T-helper 17 cell (primary cell): ENCODE measurements at places on chromosomes 11 and 22. TPM values are rescaled to one million over a fixed set of nuclear protein-coding genes. Genes with fewer than 3 reads are reported as not detected.

DNA sequence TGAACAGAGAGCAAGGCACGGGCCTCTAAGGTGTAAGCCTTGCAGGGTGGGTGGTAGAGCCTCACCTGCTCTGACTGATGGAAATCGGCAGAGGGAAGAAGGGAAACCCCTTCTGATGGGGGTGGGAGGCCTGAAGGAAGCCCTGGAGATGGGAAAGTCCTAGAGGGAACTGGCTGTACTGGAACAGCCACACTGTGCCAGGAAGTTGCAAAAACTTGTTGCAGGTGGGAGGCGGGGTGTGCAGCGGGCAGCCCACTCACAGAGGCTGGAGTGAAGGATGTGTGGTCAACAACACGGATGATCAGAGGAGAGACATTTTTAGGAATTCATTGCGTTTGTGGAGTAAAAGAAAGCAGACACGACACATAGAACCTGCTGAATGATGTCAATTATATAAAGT is 91.3 kb downstream of the ZC3H12C start:
- DNase-seq, result no peak

The FAM181B gene
- total RNA-seq, result not detected

DNA sequence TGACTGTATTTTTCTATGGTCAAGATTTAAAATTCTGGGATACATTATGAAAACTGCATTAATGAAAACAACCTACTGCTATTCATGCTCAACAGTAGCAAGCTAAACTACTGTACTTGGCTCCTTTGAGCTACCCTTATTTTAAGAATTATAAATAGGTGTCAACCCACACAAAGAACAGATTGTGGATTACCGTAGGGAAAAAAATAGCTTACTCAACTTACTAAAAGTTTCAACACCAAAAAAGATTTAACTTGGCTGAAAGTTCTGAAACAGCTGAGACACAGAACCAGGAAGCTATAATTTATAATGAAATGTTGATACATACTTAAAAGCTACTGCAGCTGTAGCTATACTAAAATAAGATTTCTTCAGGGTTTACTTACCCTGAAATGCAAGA is 10.1 kb downstream of the LIN7C start:
- DNase-seq, result no peak

The ALDH3B2 gene
- total RNA-seq, result not detected

- DNase-seq, result no peak
Measured at GRCh38 chr22:27865496-27865895, 53.6 kb downstream of the PITPNB start.

DNA sequence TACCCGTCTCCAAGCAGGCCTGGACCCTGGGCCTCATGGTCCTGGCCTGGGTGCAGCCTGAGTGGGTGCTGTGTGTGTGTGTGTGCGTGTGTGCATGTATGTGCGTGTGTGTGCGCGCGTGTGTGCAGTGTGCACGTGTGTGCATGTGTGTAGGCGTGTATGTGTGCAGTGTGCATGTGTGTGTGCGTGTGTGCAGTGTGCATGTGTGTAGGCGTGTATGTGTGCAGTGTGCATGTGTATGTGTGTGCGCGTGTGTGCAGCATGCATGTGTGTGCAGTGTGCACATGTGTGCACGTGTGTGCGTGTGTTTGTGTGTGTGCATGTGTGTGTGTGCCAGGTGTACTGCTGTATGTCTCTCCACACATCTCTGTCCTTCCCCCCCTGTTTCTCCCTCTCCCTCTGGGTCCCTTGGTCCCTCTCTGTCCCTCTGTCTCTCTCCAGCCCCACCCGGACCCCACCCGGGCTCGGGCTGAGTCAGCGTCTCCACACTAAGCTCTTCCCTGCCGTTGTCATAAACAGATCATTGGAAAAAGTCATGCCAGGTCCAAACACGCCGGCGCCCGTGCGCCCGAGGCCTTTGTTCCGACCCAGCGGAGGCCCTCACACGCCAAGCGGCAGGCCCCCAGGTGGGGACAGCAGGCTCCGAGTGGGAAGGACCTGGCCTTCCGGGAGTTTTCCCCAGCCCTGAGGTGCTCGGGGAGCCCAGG is 34.0 kb downstream of the WNT7B start:
- DNase-seq, result no peak

- no peak for DNase-seq
Measured at GRCh38 chr11:28417601-28418323, 309.6 kb downstream of the METTL15 start.

- no peak for DNase-seq
Measured at GRCh38 chr11:65504674-65505465, 6.0 kb downstream of the MALAT1 start.

The CRYBA4 gene
- not detected for total RNA-seq

- DNase-seq, result no peak
Measured at GRCh38 chr11:133541021-133541719, 8.9 kb upstream of the OPCML start.

The OR5A1 gene
- not detected for total RNA-seq
